ENCODE measurements at places on chromosomes 13 and 19.

GRCh38 chr13:99205621-99206220 lies 5.1 kb downstream of the UBAC2 start:
- DNase-seq, result no peak

- no peak for DNase-seq
These were observed 3.7 kb upstream of the CADM4 start for GRCh38 chr19:43643326-43643725.

DNA sequence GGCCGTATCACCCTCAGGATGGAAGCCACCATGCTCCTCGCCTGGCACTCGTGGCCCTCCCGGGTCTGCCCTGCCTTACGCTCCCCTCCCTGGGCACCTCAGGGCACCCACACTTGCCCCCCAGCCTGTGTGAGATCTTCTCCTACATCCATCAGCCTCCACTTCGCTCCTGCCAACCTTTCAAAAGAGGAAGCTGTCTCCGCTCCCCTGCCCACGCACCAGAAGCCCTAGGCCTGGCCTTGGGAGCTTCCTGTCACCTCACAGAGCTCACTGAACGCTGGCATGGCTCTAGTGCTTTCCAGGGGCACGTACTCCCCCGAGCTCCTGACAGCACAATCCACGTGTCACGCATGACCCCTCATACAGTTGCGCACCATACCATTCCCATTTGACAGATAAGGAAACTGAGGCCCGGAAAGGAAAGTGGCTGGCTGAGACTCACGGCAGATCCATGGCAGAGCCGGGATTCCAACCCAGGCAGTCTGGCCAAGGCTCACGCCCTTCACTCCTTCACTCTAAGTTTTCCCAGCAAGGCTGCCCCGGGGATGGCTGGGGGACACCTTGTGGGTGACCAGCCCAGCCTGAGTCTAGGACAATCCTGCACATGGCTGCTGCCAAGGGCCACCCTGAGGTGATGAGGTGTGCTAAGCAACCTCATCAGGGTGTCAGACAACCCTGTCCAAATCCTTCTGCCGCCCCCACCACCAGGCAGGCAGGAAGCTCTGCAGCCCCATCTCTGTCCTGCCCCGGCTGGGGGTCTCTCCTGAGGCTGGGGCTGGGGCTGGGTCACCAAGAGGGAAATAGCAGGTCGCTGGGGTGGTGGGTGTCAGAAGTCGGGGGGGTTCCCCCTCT lies 19.3 kb downstream of the PPP1R12C start:
- DNase-seq, result no peak

GRCh38 chr13:97369261-97369893 lies 64.6 kb upstream of the RAP2A start:
- no peak for DNase-seq

- no peak for DNase-seq
These were observed 431.4 kb downstream of the TBC1D4 start for GRCh38 chr13:75050419-75051046.

DNA sequence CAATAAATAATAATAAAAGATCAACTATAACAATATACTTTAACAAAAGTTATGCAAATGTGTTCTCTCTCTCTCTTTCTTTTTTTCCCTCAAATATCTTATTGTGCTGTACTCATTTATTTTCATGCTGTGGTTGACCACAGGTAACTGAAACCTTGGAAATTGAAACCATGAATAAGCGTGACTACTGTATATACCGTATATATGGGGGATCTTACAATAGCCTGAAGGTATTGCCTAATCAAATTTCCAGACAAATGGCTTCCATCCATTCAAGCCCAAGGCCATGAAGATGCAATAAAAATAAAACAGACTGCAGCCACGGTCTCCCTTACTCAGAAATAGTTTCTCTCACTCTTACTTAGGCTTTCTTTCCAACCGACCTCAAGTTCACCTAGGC lies 98.3 kb downstream of the SLITRK6 start:
- no peak for DNase-seq

GRCh38 chr13:107534548-107534947 lies 680.8 kb downstream of the LIG4 start:
- no peak for DNase-seq

- no peak for DNase-seq
These were observed 112.8 kb upstream of the GPR12 start for GRCh38 chr13:26873386-26873698.

DNA sequence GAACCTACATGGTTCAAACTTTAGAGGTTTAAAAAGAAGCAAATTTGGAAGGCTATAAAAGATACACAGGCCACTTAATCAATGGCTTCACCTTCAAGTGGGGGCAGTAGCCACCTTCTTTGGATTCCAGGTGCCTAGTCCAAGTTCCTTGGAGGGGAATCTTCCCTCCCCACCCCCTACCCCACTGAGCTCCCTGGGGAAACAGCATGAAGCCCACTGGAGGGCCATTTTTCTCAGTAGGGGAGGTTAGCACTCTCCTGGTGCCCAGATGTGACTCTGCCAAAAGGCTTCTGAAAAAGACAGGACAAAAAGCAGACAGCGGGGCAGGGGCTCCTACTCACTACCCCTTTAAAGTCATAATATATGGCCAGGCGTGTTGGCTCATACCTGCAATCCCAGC lies 93.9 kb downstream of the KCTD15 start:
- no peak for DNase-seq

DNA sequence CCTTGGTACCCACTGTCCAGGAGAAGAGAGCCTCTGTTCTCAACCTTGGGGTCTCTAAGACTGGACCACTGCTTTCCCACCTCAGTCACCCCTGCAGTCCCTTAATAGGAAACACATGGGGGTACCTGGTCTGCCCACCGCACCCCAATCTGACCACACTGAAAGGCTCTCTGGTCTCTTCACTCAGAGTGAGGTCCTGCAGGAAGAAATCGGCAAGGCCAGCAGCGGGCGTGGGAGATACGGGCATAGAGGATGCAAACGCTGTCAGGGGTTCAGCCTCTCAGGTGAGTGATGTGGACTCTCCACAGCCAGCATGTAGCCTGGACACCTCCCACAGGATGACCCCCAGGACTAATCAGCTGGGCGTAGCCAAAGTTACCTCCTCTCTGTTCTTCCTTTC lies 3.5 kb downstream of the SIGLEC9 start:
- DNase-seq, result no peak

DNA sequence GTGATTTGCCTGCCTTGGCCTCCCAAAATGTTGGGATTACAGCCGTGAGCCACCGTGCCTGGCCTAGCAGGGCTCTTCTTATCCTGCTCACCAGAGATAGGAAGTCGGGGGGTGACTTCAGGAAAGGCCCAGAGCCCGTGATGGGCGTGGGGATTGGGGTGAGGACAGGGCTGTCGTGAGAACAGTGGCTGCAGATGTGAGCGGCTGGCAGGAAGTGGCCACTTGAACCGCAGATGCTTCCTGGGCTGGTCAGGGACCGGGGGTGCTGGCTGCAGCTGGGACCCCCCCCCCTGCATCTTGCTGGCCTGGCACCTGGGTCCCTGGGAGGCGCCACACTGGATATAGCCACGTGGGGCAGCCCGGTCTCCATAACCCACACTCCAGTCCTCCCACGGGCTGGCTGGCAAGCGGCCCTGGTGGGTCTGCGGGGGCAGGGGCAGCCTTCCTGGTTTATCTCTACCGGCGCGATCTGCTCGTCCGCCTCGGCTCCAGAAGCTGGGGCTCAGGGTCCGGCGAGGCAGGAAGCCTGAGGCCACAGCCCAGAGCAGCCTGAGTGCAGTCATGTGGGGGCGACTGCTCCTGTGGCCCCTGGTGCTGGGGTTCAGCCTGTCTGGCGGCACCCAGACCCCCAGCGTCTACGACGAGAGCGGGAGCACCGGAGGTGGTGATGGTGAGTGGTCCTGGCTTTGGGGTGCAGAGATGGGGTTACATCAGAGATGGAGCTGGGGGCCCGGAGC lies at the start of gene F2RL3:
Gene F2RL3 (plus strand): TSS at position 371 of the 737 bp plus-strand sequence. CDS start 191 bp downstream, at position 562.
- DNase-seq, result no peak

GRCh38 chr13:67515895-67516294 lies 285.8 kb upstream of the PCDH9 start:
- DNase-seq, result no peak

DNA sequence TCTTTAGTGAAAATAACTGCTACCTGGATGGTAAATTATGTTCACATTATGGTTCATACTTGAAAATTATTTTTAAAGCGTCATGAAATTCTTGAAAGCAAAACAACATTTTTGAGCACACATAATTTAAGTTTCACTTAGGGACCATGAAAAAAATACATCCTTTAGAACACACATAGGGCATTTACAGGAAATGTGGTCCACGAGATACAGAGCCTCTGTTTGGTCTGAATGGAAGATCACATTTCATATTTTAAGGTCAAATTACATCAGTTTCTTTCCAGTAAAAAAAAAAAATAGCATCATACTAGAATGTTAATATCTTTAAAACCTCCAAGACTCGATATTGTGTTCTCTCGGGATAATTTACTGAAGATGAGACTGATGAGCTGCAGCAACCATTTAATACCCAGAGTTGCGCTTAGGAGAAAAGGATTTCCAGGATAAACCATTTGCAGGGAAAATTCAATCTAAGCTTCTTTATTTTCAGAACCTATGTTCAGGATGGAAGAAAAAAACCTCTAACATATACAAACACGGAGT lies 720.7 kb downstream of the DIAPH3 start:
- DNase-seq, result no peak

- DNase-seq, result no peak
These were observed 5.6 kb downstream of the NANOS2 start for GRCh38 chr19:45908956-45909355.

GRCh38 chr19:46209051-46209450 lies 20.5 kb upstream of the IGFL1 start:
- DNase-seq, result no peak

- no peak for DNase-seq
These were observed 38.5 kb downstream of the FBN3 start for GRCh38 chr19:8110931-8111330.

DNA sequence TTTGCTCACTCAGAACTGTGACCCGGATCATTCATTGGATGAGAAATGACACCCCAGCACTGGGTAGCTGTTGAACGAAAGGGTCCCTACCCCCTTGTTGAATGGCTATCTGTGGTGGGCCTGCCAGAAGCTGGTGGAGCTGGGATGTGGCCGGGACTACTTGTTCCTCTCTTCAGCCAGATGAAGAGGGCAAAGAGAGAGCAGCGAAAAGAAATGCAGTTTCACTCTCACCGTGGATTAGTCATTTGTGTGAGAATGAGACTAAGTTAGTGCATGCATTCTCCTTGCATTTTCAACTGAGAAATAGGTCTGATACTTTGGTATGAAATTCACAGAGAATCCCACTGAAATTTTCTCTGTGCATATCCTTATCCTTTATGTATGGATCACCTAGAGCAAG lies 553.1 kb downstream of the IRS2 start:
- DNase-seq, result no peak

DNA sequence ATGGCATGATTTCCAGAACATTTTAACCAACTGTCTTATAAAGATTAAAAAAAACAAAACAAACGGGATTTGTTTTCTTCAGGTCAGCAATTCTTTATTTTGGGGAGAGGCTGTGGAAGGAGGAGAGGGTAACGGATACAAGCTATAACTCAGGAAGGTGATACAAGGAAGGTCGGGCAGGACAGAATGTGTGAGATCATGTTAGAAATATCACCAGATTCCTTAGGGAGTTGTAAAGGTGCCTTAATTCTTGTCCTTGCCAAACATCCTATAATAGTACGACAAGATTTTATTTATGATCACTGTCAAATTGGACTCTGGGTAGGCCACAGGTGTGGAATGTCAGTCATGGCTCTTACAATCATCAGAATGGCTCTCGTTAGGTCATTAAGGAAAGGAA lies 503.1 kb downstream of the DIAPH3 start:
- no peak for DNase-seq

DNA sequence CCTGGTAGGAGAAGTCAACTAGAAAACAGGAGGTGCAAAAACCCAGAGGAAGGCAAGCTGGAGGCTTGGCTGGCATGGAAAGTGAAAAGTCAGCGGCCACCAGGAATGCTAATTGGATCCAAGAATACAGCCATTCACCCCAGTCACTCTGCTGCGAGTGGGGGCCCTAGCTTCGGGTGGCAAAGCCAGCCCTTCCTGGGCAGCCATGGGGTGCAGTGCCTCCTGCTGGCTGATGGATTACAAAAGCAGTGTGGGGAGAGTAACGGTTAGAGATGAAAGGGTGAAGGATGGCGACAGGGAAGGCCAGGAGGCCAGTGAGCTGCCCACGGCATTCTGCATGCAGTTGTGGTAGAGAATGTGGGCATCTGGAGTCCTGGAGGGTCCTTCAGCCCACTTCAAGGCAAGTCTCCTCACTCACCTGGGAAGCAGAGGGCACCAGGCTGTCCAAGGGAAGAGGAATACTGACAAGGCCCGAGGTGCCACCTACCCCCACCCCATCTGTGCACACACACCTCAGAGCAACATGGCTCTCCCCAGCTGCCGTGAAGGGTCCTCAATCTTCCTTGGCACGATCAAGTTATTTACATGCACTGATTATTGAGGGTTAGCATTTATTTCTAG lies 20.3 kb upstream of the EPHX3 start:
- no peak for DNase-seq

DNA sequence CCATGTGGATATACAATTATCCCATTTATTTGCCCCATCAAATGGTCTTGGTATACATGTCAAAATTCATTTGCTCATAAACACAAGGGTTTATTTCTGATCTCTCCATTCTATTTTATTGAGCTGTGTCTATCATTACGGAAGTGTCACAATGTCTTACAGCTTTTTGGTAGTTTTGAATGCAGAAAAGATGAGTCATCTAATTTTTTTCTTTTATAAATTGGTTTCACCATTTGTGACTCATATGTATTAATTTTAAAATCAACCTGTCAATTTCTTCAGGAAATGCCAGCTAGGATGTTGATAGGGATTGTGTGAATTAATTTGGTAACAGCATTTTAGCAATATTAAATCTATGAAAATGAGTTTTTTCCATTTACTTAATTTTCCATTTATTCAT lies 2549.4 kb downstream of the PCDH9 start:
- DNase-seq, result no peak

GRCh38 chr13:109105899-109106298 lies 476.5 kb downstream of the MYO16 start:
- DNase-seq, result no peak

DNA sequence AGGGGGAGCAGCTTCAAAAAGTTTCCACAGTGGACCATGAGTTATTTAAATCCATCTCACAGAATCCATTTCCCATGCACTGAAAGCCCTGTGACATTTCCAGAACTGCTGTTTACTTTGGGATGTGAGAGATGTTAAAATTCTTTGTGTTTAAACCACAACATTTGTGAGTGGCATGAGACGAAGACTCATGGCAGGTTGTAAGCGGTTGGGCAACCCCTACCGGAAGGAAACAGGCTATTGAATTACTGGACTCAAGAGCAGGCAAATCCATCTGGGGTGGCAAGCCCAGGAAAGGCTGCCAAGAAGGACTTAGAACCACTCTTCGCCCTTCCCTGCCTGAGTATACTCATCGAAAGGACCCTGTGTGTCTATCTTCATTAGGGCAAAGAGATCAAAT lies 22.3 kb upstream of the CLDN10 start:
- no peak for DNase-seq

DNA sequence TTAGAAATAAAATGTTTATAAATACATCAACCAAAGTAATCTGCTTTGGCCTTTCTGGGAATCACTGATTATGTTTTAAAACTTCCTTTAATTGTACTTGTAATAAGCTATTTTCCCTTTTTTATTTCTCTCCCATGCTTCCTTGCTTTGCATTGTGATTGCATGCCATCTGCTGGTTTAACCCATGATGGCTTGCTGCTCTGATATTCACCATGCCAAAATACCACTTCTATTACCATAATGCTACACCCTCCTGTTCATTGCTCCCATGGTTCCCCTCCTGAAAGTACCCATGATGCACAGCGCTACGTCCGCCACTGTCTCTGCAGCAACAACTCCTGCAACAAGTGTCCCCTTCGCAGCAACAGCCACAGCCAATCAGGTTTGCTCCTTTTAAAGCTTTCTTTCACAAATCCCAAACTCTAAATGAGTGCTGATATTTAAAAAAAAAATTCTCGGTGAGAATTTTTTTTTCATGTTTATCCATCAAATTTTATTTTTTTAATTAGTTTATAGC lies 67.7 kb upstream of the RAP2A start:
- DNase-seq, result no peak

All from activated CD4-positive, alpha-beta T cell treated with anti-CD3 and anti-CD28 coated beads for 4 hours (primary cell).